ENCODE measurements at places on chromosomes 4 and X.

- DNase-seq, result no peak
Observed at GRCh38 chr4:99947608-99948007, 1.2 kb upstream of the DNAJB14 start.

GRCh38 chrX:53587795-53588420, 98.6 kb downstream of the HUWE1 start:
- DNase-seq, result no peak

- peak; percentile 51 for DNase-seq
Observed at GRCh38 chr4:145481164-145481941, at the start of gene SMAD1. TSS of gene SMAD1 (plus strand) at chr4:145481853. CDS start at chr4:145514614, 32,761 bp downstream.

DNA sequence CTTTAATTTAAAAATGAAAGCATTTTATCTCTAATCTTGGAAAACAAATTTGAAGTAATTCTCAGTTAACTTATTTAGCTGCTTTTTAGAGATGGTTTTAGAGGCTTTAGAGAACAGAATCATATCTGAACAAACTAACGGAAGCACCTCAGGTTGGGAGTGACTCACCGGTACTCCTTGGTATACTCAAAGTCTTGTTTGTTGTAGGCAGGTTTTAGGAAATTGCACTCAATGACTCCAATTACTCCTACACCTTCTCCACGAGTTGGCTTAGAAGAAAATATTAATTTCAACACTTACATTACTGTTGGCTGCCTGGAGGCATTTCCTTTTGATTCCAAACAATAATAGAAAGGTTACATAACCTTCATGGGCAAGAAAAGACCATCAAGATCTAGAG, 23.6 kb downstream of the MORC4 start:
- no peak for DNase-seq

DNA sequence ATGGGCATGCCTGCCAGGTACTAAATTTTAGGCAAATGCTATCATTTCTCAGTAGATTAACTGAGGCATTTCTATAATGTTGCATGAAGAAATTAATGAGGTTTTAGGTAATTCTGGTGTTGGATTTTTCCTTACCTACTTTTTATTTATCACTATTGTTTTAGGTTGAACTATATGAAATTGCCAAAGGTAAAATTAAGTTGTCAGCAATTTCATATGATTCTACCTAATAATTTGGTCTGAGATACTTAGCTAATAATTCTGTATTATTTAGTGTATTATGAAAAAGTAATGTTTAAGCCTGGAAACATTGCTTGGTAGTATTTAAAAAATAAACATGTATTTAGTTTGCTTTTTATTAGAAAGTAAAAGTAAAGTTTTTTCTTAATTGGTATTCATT, 22.7 kb downstream of the SLC4A4 start:
- no peak for DNase-seq

DNA sequence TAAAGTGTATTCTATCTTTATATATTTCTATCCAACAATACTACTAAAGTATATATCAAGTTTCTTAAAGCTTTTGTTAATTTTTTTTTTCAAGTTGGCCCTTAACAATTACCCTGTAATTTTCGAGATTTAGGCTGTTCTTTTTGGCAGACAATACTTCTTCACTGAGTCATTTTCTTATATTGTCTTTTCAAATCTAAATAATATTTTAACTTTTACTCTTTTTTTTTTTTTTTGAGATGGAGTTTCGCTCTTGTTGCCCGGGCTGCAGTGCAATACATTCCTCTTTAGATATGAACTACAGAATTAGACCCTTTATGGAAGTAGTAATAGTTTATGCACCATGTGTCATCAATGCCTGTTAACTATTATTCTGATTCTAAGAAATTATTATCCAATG, 120.7 kb downstream of the GLRA3 start:
- no peak for DNase-seq

DNA sequence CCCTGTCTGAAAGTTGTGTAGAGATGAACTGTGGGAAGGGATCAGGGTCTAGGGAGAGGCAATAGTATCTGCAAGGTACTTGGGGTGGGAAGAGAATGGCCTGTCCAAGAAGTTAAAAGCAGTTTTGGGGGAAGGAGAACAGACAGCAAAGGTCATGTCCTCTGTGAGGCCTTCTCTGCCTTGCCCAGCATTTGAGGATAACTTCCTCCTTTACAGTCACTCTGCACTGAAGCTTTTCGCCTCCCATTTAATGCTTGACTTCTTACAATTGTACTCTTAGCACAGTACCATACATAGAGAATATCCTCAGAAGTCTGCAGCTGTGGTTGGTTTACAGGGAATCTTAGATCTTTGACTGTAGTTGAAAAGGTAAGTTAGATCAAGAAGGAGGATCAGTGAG, 121.8 kb upstream of the AP1S2 start:
- DNase-seq, result no peak

DNA sequence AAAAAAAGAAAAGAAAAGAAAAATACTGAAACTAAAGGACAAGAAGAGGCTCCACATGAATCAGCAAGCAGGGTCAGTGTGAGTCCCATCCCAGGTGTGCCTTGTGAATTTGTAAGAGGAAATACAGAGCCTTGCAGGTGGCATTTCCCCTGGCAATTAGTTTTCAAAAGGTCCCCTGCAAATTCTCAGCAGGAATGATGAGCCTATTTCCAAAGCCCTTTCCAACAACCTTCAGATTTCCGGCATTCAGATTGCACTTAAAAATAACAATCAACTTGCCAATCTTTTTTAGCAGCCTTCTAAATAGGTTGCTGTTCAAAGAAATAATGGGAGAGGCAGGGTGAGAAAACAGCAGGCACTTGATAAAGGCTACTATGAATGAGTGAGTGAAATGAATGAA, 66.4 kb upstream of the OR13H1 start:
- DNase-seq, result no peak

DNA sequence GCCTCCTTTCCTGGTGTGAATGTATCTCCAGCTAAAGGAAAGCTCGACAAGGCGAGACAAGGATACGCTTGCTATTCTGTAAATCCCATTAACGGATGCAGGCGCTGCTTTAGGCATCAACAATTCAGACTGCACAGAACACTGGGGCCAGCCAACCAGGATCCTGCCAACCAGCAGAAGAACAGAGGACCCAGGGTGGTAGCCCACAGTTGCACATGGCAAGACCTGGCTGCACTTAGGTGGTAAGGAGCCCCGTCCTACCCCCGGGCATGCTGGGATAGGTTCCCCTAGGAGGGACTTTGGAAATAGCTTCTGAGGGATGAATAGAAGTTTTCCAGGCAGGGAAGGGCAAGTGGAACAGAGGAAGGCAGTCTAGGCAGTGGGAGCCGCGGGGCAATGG, 20.7 kb downstream of the PSAPL1 start:
- no peak for DNase-seq

GRCh38 chrX:45240301-45240700, 39.6 kb upstream of the DIPK2B start:
- no peak for DNase-seq

DNA sequence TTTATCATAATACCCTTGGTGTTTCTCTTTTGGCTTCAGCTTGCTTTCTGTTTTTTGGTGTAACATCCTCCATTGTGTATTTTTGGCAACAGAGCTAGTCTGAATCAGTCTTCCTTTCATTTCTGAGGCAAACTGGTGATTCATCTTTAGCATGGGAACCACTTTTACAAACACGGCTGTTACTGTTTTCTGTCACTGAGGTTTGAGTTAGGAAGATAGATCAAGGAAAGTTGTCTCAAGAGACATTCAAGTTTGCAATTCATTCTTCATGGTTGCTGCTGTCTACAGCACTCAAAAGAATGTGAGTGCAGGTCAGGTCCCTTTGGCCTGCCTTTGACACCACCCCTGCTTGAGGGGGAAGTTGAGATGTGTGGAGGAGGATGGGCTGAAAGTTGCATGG, 36.3 kb downstream of the IL21 start:
- no peak for DNase-seq

- no peak for DNase-seq
Observed at GRCh38 chr4:178970433-178971140, 1528.3 kb upstream of the AGA start.
